Prostate gland (tissue), 2 donors: ENCODE measurements at places on chromosomes 12 and 14. TPM values are rescaled to one million over a fixed set of nuclear protein-coding genes. Genes with fewer than 3 reads are reported as not detected.
A peak's percentile ranks its signal among the peaks of the same experiment; 100 is the strongest.

Gene PITPNM2
- 2.4 TPM for total RNA-seq

Gene SRGAP1
- total RNA-seq: 4.6 TPM

Gene VRTN
- total RNA-seq: 0.34 TPM

Gene RNASE7
- total RNA-seq: not detected

Gene SMIM41
- 7.5 TPM for total RNA-seq

Gene NRL
- 4.3 TPM for total RNA-seq

Gene SLC7A7
- 8.1 TPM for total RNA-seq

Gene NEMF
- 63.9 TPM for total RNA-seq

Gene ARHGAP5
- 112 TPM for total RNA-seq

Gene ABCC9
- total RNA-seq: 6.1 TPM

Gene ARHGEF40
- total RNA-seq: 12.4 TPM

Gene TAS2R20
- 3.6 TPM for total RNA-seq

DNA sequence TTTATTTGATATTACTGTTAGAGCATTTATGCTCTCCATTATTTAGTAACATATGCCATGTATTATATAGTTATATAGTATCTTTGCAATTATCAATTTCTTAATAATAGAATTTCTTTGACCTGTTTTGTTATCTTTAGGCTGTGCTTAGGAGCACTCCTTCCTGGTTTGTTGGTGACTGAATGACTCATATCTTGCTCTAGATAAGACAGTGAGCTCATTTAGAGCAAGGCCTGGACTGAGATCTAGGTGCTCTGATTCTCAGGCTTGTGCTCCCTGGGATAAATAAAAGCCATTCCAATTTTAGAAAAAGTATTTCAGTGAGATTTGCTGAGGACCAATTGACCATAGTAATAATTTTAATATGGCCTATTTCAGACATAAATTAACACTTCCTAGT, 951.2 kb downstream of the FLRT2 start:
- no peak for DNase-seq

GRCh38 chr12:25864306-25865276, 93.9 kb upstream of the RASSF8 start:
- DNase-seq: no peak

DNA sequence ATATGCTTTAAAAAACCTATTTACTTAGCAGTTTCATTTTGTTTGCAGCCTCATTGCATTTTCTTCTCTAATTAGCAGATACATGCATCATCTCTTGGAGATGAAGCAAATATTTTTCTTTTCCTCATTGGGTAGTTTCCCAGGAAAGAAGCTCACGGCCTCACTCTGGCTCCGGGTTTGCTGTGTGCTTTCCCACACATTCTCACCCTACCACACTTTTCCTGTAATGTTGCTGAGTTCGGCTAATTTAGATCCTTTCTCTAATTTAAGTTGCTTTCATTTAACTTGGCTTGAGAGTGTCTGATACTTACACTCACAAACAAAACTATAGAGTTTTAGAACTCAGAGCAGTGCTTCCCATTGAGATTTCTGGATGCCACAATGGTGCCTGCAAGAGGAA, 928.2 kb downstream of the NRXN3 start:
- no peak for DNase-seq

GRCh38 chr12:113325916-113326315, 9.0 kb downstream of the SLC8B1 start:
- DNase-seq: no peak

GRCh38 chr14:91964011-91964410, 16.5 kb upstream of the FBLN5 start:
- no peak for DNase-seq

DNA sequence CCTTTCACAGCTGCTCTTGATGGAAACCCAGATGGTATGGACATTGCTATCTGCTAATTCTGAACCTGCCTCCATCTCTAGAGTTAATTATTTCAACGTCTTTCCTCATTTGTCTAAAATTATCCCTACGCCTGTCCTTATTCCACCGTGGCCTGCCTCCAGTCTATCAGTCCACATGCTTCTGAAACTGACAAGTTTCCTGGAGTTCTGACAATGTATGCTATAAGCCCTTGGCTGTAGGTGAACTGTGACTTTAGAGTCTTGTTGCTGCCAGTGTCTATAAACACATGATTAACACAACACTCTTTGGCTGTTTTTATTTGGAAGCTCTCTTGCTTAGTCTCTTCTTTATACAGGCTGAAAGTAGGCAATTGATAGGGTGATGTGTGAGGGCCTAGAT, 1052.9 kb downstream of the TMTC2 start:
- DNase-seq: no peak

DNA sequence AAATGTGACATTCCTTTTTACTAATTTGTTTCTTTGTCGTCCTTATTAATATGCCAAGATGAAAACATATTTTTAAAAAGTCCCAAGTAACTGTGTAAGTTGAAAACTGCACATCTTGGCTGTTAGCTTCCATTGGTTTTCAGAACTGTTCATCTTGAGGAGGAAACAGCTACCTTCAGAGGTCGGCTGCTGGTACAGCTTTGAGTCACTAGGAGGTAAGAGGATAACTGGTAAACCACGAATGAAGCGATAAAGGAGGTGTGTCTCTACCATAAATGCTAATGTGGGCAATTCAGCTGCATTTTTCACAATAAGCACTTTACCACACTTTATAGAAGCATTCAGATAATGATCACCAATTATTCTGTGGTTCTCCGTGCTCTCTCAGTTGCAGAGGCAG, 137.5 kb upstream of the KRAS start:
- DNase-seq: no peak

- no peak for DNase-seq
Measured at GRCh38 chr14:34368971-34369647, 92.9 kb downstream of the SPTSSA start.

GRCh38 chr14:54730156-54730961, 163.4 kb downstream of the SAMD4A start:
- DNase-seq: no peak

- DNase-seq: no peak
Measured at GRCh38 chr14:75917322-75917945, 64.4 kb downstream of the TGFB3 start.

GRCh38 chr12:121423253-121423652, 23.3 kb downstream of the RNF34 start:
- DNase-seq: no peak

DNA sequence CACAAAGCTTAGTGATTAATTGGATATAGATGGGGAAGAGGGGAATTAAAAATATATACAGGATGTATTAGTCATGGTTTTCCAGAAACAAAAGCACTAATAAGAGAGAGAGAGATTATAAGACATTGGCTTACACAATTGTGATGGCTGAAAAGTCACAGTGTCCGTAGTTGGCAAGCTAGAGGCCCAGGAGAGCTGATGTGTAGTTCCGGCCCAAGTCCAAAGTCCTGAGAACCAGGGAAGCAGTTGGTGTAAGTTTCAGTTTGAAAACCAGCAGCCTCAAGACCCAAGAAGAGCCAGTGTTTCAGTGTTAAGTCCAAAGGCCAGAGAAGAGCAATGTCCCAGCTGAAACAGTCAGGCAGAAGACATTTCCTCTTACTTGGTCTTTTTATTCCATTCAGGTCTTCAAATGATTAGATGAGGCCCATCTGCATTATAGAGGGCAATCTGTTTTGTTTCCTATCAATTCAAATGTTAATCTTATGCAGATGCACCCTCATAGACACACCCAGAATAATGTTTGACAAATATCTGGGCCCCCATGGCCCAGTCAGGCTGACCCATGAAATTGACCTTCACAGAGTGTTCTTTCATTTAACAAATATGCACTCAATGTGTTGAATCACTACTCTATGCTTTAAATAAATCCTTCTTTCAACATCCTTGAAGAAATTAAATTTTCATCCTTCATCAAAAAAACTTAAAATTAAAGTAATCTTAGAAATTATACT, 67.2 kb upstream of the DIO2 start:
- DNase-seq: no peak

DNA sequence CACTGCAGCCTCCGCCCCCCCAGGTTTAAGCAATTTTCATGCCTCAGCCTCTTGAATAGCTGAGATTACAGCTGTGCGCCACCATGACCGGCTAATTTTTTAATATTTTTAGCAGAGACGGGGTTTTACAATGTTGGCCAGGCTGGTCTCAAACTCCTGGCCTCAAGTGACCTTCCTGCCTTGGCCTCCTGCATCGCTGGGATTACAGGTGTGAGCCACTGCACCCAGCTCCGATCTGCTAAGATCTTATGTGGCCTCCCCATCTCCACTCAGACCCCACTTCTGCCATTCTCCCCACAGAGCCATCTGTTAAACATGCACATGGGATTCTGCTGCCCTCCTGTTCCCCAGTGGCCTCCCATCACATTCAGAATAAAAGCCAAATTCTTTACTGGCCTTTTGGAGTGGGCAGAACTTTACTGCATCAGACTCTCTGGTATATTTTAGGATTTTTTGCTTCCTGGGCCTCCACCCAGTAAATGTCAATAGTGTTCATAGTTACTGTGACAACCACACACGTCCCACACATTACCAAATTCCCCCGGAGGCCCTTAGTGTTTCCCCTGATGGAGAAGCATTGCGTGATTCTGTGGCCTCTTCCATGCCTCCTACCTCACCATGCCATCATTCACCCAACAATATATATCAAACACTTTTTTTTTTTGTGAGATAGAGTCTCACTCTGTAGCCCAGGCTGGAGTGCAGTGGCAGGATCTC, 96.3 kb downstream of the PTPN11 start:
- no peak for DNase-seq

DNA sequence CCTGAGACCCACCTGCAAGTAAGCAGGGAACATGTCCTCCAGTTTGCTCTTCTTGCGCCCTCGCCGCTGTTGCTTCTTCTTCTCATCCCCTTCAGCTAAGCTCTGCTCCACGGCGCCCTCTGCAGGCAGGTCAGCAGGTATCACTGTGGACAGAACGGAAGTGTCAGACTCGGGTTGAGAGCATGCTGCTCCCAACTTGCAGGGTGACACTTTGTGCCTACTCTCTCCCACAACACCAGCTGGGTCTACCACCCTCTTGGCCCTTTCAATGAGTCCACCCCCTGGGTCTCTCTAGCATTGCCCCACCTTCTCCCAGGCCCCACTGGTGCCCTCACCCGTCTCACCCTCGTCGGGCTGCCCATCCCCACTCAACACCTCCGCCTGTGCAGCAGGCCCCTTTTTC, 16.7 kb downstream of the KMT2D start:
- no peak for DNase-seq

GRCh38 chr14:63986789-63987533, 134.2 kb downstream of the SYNE2 start:
- DNase-seq: no peak

DNA sequence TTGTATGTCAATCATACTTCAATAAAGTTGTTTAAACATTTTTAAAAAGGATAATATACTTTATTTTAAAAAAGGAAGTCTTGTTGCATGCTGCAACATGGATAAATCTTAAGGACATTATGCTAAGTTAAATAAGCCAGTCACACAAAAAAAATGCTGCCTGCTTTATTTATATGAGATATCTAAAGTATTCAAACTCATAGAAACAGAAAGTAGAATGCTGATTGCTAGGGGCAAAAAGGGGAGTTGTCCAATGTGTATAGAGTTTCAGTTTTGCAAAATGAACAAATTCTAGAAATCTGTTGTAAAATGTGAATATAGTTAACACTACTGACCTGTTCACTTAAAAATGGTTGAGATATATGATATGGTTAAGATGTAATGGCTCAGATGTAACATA, 8.7 kb downstream of the KLRC4 start:
- no peak for DNase-seq

DNA sequence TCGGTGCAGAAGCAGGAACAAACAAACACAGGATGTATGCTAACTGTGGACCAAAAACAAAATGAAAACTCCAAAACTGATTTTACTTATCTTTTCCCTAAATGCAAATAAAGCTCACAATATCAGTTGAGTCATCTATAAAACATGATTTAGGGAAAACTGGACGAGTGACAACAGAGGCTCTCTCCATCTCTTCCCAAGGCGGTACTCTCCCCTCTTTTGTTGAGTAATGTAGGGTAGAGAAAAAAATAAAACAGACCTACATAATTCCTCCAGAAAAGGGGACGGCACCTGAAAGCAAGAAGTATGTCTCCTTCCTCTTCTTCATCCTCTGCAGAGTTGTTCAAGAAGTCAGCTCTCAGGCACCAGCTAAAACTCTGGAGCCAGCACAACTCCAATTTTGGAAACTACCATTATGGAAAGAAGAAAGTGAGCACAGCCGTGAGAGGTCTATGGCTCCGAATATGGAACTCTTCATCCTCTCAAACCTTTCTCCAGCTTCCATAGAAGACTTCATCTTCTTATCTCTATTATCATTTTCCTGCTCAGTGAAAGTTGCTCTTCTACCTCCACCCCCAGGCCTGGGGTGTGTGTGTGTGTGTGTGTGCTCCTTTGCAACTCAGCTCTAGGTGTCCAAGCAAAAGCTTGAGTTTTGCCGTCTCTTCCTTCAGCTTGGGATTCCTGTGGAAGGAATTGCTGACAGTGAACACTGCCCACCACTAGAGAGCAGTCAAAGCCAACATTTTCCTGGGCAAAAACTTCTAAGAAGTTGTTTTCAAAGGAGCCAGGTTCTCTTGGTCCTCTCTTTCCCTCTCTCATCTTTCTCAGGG, 155.4 kb downstream of the DIO2 start:
- DNase-seq: peak; percentile 29

GRCh38 chr12:104805186-104805585, 152.9 kb downstream of the SLC41A2 start:
- no peak for DNase-seq

- DNase-seq: no peak
Measured at GRCh38 chr12:92900941-92901340, 28.2 kb downstream of the EEA1 start.

DNA sequence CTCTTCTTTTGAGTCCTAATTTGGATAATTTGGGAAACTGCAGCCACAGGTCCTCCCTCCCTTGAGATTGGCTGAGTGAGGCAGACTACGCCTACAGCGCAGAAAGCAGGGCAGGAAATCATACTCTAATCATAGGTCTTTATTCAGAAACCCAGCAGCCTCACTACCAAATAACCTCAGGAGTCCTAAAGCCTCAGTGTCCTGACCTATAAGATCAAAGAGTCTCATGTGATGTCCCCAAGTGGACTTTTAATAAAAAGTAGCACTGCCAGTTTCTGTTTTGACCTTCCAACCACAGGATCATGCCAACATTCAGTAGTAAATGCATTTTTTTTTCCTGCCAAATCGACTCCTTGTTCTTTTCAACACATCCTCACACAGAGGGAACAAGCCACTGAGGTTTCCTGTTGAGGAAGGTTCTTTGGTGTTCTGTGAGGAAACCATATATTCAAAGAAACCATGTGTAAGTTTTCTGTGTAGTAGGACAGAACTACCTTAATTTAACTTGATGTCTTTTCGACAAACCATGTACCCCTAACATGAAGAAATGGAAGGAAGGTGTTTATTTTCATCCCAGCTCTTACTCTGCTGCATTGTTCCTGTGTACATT, 72.2 kb downstream of the VCPKMT start:
- no peak for DNase-seq

DNA sequence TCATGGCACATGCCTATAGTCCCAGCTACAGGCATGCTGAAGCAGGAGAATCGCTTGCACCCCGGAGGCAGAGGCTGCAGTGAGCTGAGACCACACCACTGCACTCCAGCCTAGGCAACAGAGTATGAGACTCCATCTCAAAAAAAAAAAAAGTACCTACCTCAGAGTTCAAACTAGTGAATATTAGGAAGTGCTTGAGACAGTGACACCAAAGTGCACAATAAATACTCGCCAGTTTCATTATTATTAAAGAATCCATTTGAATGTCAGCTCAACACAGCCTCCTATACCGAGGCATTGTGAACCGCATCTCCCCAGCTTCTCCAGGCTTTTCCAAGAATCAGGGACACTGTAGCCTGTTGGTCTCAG, 5.0 kb downstream of the GAPDH start:
- DNase-seq: no peak
